ENCODE measurements at places on chromosomes 7 and 10.

- no peak for DNase-seq
Observed at GRCh38 chr7:157584420-157584819, 247.6 kb downstream of the DNAJB6 start.

- no peak for DNase-seq
Observed at GRCh38 chr7:132114411-132114810, 461.9 kb downstream of the PLXNA4 start.

DNA sequence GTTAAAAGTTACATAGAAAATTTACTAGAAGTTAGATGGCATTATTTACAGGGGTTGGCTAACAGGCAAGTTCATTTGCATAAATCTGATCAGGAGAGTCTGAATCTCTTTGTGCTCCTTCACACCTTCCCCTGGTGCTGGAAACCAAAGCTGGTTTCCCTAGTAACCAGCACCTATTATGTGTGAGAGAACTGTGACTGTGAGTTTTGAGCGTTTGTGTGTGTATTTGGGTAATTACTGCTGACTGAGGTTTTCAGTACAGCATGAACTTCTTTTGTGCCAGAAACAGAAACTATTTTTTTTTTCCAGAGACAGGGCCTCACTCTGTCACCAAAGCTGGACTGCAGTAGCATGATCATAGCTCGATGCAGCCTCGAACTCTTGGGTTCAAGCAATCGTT, 10.3 kb upstream of the IFIT1B start:
- DNase-seq = peak; percentile 50

GRCh38 chr7:140689199-140690152, 7.0 kb upstream of the NDUFB2 start:
- DNase-seq = no peak

GRCh38 chr7:1967512-1968396, 265.0 kb downstream of the MAD1L1 start:
- DNase-seq = no peak

DNA sequence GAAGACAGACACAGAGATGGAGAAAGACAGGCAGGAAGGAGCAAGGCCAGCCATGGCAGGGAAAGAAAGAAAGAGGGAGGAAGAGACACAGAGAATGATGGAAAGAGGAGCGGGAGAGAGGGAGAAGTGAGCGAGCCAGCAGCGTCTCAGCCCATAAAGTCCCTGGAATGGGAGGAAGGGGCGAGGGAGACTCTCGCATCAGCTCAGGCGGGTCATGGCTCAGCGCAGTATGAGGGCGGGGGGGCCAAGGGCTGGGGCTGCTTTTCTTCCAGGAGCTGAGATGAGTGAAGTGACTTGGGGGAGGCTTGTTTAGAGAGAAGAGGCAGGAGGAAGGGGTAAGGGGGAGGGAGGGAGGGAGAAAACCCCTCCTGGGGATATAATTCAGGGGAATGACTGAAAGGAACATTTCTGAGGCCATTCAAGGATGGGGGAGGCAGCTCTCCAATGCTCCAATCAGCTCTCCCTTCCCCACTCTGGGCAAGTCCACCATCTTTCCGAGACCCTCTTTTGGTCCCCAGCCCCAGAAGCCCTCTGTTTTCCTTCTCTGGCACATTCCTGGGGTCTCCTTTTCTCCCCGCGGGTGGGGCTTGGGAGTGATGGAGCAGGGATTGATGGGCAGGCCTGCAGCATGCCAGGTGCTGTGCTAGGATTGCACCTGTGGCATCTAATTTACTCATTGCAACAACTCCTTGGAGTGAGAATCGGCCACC, 87.9 kb downstream of the HIF1AN start:
- no peak for DNase-seq

DNA sequence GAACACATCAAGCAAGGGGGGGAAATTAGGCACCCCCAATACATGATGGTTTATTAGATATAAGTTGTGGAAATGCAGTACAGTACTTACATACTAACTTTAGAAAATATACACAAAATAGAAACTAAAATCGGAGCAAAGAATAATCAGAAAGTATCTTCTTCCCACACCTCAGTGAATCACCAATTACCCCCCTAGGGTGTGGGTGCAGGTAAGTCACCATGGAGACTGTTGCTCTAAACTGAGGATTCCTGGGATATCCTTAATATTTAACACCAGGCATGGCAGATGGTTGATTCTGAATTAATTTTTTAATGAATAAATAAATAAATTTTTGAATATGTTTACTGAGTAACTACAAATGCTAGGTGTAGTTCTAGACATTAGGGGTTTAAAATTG, 424.4 kb downstream of the SORCS1 start:
- no peak for DNase-seq
